Choroid plexus epithelial cell (primary cell): ENCODE measurements at places on chromosomes 3 and 15.

DNA sequence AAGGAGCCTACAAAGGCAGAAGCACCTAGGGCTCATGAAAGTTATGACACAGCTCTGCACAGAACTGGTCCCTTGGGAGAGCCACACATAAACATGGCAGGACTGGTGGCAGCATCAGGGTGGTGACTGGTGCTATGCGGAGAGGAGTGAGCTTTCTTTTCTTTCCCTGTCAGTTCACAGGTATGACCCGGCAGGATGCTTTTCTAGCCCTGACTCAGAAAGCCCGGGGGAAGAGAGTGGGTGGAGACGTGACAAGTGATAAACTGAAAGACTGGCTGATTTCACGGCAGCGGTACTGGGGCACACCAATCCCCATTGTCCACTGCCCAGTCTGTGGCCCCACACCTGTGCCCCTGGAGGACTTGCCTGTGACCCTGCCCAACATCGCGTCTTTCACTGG lies 103.0 kb downstream of the LARS2 start:
- DNase-seq = no peak

DNA sequence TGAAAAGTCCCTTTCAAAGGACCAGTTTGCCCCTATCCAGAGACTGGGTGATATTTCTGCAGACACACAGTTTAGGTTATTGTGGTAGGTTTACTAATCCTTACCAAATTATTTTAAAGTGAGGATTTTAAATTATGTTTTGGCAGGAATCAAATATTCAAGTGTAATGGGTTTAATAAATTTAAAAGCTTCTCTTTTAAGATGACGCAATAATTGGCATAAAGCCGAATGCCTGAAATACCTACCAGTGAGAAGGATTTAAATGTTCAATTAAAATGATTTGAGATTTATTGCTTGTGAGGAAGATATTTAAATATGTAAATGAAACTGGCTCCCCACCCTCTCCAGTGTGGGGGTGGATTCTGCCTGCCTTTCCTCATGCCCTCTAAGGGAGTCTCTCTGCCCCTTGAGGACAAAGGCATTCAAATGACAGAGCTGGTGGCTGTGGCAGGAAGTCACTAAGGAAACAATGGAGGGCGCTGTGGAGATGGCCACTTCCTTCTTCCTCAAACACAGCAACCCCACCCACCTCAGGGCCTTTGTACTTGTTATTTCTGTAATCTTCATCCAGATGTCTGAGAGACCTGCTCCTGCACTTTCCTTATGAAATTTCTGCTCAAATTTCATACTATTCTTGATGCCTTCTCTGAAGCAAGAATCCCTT lies 131.7 kb downstream of the TNIK start:
- DNase-seq = peak; percentile 34

- no peak for DNase-seq
Measured at GRCh38 chr3:70248856-70249255, 63.6 kb downstream of the MDFIC2 start.

DNA sequence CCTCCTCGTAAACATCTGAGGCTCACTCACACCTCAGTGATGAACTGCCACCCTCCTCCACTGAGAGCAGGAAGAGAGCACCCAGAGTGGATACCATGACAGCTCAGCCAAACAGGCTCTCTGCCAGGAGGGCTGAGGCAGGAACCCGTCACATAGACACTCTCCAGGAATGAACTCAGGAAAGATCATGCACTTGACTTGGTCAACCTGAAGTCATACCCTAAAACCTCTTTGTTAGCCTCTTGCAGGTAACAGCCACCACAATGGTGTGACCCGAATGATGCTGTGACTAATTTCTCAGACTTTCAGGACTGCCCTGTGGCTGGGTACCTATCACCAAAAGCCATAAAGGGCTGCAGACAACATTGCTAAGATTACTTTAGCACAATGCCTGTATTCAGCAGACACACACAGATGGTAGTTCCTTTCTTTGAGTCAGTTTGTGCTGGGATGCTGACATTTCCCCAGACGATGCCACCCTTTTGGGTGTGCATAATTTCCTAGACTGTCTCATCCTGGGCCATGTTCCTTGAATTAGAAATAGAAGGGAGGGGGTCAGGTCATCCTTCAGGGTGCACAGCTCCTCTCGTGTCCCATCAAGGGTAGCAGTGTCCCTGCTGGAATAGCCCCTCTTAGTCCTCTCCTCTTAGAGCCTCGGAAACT lies 30.3 kb downstream of the CX3CR1 start:
- DNase-seq = no peak

DNA sequence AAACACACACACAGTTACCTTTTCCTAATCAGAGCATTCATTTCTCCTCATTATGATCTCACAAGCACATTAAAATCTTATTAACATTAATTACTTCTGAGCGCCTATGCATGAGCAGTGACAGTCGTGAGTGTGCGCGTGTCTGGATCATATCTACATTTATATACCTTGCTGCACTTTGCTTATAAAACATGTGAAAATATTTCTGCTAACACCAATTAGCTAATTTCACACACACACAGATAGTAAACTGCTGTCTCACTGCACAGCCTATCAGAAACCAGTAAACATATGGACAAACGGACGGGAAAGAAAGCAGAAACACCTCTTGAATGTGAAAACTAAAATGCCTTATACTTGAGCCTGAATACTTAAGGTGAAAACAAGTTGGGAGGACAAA lies 64.8 kb downstream of the ZBTB20 start:
- DNase-seq = no peak

GRCh38 chr3:139261754-139262586 lies 81.8 kb upstream of the MRPS22 start:
- DNase-seq = no peak

- no peak for DNase-seq
Measured at GRCh38 chr3:123163141-123163540, 38.6 kb upstream of the SEC22A start.

DNA sequence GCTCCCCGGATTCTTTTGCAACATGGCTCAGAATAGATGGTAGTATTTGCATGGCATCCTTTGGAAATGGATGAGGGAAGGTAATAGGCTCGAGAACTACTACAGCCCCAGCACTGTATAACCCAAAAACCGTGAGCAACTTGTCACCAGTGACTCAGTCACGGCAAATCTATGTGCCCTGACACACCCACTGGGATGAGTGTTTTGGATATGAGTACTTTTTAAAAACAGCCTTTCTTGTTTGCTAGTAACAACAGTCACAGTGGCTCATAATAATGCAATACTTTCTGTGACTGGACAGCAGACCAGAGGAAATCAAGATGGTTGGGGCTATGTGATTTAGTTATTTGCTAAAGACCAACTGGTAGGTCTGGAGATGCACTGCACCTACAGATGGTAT lies 299.6 kb downstream of the ULK4 start:
- DNase-seq = no peak

GRCh38 chr3:73270839-73271483 lies 209.5 kb downstream of the EBLN2 start:
- no peak for DNase-seq

DNA sequence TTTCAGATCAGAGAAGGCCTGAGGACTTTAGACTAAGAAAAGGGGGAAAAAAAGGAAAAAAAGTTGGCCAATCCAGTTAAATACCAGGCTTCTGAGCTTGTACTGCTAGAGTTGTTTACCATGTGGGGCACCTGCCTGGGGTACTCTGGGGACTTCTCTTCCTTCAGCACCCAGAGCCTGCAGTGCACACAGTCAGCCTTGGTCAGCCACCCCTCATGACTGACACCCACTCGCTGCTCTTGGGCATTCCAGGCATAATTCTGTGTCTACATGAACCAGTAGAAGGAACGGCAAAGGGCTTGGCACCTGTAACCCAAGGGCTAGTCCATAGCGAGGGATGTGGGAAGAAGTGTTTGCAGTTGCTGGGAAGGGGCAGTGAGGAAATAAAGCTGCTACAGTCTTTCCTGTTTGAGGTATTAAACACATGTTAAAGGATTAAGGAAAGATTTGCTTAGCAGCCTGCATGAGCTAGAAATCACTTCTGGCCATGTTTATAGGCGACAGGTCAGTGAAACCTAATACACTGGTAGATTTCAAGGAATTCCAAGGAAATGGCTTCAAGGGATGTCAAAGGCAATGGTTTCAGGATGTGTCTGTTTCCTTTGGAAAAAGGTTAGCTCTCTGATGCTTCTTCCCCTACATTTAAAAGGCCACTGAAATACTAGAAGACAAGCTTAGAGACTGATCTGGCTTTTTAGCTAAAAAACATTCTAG lies 232.5 kb downstream of the CHST2 start:
- DNase-seq = no peak

DNA sequence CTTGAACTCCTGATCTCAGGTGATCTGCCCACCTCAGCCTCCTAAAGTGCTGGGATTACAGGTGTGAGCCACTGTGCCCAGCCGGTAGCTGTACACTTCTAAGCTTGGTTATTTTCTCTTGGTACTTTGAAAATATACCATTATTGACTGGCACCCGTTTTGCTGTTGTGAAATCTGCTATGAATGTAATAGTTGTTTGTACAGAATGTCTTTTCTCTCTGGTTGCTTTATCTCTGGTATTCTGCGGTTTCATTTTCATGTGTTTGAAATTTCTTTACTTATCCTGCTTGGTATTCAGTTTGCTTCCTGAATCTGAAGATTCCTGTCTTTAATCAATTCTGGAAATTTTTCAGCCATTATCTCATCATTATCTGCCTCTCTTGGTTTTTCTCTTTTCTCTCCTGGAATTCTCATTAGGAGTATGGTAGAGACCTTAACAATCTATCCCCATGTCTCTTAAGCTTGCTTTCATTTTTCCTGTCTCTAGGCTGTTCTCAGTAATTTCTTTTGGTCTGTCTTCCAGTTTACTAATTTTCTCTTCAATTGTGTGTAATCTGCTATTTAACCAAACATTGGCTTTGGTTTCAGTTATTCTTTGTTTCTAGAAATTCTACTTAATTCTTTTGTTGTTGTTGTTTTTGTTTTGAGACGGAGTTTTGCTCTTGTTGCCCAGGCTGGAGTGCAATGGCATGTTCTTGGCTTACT lies 2.8 kb upstream of the PAK2 start:
- peak; percentile 76 for DNase-seq

DNA sequence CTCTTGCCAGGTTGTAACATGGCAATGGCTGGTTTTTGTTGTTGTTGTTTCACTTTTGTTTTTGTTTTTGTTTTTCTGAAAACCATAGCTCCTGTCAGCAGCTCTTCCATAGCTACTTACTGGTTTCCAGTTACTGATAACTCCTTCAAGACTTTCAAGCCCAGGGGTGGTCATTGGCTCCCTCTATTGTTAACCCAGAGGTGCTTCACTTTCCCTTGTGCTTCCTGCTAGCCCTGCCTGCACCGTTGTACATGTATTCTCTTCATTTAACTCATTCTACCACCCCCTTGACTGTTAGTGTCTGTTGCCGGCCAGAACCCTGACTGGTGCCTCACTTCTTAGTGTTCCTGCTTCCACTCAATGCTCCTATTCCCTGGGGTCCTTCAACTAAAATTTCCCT lies 4.2 kb upstream of the TRAT1 start:
- peak; percentile 30 for DNase-seq

DNA sequence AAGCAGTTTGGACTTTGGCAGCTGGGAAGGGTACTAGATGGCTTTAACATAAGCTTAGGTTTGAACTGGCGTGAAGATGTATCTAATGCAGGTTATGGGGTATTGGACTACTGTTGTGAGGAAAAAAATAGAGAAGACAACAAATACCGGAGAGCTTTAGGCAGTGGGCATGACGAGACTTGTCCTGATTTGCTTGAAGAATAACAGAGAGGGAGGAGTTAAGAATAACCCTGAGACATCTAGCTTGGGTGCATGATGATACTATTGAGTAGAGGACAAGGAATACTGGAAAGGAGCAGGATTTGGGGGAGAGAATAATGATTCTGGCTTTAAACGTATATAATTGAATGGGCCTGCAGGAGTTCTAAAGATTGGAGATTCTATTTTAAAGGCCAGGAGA lies 249.5 kb upstream of the AZI2 start:
- DNase-seq = no peak

DNA sequence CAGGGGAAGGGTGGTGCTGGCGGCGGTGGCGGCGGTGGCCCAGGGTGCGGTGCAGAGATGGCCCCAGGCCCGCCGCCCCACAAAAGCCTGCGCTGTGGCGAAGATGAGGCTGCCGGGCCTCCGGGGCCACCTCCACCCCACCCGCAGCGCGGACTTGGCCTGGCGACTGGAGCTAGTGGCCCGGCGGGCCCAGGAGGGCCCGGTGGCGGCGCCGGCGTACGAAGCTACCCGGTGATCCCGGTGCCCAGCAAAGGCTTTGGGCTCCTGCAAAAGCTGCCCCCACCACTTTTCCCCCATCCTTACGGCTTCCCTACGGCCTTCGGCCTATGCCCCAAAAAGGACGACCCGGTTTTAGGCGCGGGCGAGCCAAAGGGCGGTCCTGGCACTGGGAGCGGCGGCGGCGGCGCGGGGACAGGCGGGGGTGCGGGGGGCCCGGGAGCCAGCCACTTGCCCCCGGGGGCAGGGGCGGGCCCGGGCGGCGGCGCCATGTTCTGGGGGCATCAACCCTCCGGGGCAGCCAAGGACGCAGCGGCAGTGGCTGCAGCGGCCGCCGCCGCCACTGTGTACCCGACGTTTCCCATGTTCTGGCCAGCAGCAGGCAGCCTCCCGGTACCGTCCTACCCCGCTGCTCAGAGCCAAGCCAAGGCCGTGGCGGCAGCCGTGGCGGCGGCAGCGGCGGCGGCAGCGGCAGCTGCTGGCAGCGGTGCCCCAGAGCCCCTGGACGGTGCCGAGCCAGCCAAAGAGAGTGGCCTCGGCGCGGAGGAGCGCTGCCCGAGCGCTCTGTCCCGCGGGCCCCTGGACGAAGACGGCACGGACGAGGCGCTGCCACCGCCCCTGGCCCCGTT lies 1.6 kb downstream of the SKOR1 start:
- DNase-seq = no peak

DNA sequence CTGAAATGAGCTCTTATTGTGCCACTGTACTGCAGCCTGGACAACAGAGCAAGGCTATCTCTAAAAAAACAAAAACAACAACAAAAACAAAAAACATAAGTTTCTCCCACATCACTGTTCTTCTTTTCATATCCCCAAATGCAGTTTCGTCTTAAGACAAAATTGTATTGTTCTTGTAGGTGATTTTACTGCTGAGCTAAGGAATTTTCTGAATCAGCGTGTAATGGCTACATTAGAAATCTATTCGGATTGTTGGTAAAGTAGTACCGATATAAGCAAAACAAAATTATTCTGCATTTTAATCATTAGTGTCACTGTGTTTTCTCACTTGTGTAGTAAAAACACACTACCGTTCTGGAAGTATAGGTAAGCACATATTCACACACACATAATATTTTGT lies 512.5 kb downstream of the ROBO1 start:
- DNase-seq = no peak

- no peak for DNase-seq
Measured at GRCh38 chr15:41401904-41402267, 410 bp downstream of the NDUFAF1 start.

DNA sequence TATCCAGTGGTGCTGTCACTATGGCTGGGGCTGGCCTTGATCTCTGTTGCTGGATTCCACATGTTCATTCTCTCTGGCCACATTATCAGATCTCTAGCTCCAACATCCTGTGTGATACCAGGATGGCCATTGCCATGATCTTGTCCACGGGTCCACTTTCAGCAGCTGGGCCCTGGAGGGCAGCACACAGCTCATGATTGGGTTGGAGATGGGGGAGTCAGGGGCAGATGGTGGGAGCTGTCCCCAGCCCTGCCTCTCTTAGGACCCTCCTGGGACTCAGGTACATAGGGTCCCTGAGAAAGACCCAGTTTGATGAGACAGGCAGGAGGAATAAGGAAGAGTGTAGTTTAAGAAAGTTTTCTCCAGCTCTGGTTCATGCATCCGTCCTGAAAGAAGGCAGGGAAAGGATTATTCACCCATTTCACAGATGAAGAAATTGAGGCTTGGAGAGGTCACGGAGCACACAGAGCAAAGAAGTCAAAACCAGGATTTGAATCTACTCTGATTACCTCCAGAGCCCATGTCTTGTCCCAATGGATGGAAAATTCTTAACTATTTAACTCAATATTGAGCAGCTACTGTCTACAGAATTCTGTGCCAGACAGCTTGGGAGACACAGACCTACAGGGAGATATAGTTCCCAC lies 100.5 kb downstream of the LINGO1 start:
- DNase-seq = no peak
